Activated CD4-positive, alpha-beta memory T cell treated with anti-CD3 and anti-CD28 coated beads, Interleukin-2, amount 10 ng/mL, durations not matched to agents 7 days and 5 days (primary cell): ENCODE measurements at places on chromosomes 4 and X.

GRCh38 chrX:153333266-153333665 is 687 bp upstream of the ZNF275 start:
- DNase-seq: no peak

- DNase-seq: no peak
Measured at GRCh38 chrX:108537005-108537404, 97.4 kb downstream of the COL4A5 start.

DNA sequence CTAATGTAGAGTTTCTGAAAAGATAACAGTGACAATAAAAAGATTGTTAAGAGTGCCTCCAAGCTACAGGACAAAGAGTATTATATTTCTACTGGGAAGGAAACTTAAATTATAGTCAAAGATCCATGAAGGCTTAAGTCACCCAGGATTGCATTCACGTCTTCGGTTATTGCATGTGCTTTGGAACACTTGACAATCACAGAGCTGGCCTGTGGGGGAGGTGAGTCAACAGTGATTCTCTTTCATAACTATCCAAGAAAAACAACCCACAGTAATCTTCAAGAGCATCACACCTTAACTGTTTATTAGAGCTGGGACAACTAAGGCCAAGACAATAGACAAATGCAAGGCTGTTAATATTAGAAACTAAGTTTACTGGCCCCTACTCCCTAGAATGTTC is 40.3 kb downstream of the PDGFC start:
- DNase-seq: no peak

DNA sequence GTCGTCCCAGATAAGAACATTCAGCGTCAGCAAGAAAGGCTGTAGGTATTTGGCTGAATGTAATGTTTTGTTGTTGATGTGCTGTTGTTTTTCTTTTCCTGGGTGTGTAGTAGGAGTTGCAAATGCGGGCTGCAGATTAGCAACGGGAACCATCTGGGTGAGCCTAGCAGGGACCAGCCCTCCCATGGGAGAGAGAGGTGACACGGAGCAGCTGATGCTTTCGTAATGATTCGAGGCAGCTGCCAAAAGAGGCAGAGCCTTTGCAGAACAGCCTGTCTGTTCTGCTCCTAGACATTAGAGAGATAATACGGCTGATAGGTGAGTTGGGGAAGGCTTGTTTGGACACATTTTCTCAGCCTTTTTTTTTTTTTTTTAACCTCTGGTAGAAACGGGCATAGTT is 25.3 kb downstream of the ARSF start:
- DNase-seq: no peak

- DNase-seq: no peak
Measured at GRCh38 chrX:1380672-1381233, 11.2 kb downstream of the SLC25A6 start.

DNA sequence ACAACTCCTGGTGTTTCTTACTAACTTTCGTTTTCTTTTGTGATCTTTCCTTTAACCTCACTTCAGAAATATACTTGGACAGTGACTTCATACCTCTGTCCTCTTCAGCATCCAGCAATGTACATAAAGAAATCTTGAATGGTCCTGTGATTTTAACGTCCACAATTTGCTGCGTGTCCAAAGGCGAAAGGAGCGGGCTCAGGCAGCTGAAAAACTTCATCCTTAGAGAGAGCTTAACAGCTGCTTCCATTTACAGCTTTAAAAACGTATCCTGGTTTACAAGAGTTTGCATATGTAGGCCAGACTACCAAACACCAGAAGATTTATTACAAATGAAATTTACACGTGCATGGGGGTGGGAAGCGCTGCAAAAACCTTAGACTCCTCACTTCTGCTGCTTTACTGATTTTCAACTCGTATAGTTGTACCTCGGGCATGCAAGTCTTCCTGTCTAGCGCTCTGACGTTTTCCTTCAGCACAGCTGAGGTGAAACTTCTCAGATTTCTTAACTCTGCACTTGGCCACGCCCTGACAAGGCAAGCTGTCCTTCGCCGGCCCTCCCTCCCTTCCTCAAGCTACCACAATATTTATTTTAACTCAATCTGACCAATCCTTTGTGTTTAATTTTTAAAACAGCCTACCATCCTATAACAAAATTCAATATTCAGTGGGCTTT is 406.4 kb downstream of the FAM47A start:
- DNase-seq: no peak

GRCh38 chrX:3428792-3429191 is 82.3 kb upstream of the MXRA5 start:
- no peak for DNase-seq

- DNase-seq: no peak
Measured at GRCh38 chr4:128590773-128591172, 218.7 kb upstream of the JADE1 start.

- no peak for DNase-seq
Measured at GRCh38 chrX:11867610-11868345, 109.7 kb downstream of the MSL3 start.

DNA sequence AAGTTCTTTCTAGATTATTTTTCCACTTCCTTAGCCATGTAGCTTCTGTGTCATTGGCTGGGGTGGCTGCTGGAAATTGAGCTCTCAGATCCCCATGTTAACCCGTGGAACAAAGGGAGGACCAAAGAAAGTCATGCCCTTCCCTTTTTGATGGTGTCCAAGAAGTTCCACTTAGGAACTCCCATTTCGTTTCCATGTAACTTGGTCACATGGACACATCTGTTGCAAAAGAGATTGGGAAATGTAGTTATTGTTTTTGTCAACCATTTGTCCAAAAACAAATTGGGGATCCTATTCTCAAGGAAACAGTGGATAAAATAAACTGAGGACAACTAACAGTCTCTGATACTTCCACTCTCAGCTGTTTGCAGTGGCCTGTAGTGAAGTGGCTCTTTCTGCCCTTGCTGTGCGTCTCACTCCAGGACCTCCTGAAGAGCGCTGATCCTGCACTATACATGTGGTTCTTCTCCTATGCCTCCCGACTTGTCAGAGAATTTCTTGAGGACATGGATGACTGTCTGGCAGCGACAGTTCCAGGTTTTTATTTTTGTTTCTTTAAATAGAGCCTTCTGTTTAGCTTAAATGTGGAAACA is 125.3 kb upstream of the LNX1 start:
- DNase-seq: no peak

GRCh38 chr4:7647186-7647585 is 212.5 kb upstream of the PSAPL1 start:
- no peak for DNase-seq

DNA sequence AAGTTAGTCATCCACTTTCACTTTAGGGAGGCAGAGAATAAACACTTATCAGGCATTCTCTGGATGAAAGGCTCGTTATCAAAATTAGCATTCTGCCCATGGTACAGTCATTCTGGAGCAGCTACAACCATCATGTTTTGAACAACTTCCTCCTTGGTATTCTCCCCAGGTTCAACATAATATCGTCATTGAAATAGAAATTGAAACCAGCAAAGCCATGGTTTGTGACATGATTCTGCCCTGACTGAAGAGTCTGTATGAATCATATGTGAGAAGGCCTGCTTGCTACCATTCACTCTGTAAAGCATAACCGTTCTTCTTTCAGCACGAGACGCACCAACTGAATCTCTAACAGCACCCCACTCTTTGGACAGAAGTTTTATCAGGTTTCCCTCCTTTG is 127.5 kb upstream of the RADX start:
- DNase-seq: peak; percentile 20

DNA sequence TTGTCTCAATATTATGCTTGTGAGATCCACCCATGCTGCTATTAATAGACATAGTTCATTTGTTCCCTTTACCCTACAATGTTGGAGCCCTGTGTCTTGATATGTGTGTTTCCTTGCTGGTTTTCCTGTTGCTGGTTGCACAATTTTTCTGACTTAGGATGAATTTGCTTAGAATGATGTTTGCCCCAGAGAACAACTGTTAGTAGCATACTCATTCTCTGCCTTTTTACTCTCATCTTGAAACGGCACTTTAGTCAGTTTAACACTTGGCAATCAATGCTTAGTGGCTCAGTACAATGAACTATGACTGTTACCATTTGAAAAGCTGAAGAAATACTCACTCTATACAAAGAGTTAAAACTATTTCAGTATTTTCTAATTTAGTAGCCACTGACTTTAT is 158.8 kb upstream of the NDST4 start:
- no peak for DNase-seq

GRCh38 chr4:7989654-7990053 is 50.0 kb upstream of the AFAP1 start:
- DNase-seq: no peak

GRCh38 chrX:64195862-64196261 is 9.6 kb downstream of the AMER1 start:
- DNase-seq: no peak

DNA sequence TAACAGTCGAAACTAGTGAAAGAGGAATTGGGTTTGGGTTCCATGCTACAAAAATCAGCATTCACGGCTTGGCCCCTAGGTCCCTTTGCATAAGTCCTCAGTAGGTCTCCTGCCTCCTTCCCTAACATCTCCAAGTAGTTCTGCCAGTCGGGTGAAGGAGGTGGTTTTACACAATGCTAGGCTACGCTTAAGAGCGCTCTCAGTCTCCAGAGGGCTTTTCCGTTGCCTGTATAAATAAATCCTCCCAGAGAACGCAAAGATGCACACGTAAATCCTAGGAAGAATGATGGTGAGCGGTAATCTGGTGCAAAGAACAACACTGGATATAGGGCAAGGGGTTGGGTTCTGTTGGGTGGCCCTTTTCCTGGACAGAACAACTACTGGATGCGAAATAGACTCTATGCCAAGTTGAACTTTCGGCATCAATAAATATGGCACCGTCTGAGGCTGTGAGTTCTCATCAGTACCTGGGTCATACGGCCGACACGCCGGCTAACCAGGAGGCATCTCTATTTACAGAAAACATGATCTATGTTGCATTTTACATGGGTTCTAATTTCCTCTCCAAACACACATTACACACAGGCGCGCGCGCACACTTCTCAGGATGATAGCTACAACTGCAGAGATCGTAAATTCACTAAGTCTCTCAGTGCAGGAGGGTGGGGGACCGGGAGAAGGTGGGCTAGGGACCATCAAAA is 1.3 kb downstream of the CAMK2D start:
- DNase-seq: peak; percentile 54

DNA sequence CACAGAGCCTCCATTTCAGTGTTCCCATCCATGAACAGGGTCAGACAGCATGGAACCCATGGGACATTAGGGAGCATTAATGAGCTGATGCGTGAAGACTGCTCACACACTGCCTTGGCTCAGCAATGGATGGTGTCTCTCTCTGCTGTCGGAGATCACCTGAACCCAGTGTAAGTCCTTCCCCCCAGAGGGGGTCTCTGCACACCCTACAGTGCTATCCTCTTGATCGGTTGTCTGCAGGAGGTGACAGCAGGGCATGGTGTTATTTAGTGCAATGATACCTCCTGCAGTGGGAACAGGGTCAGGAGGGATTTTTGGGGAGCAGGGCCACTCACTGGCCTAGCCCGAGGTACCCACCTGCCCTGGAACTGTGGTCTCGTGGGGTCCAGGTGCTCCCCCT is 25.6 kb downstream of the APELA start:
- DNase-seq: no peak

GRCh38 chrX:136667446-136668168 is 19.6 kb downstream of the CD40LG start:
- DNase-seq: peak; percentile 57

- no peak for DNase-seq
Measured at GRCh38 chr4:118680808-118681207, 4.4 kb upstream of the METTL14 start.

- DNase-seq: no peak
Measured at GRCh38 chr4:151468715-151469696, 60.0 kb downstream of the FHIP1A start.

DNA sequence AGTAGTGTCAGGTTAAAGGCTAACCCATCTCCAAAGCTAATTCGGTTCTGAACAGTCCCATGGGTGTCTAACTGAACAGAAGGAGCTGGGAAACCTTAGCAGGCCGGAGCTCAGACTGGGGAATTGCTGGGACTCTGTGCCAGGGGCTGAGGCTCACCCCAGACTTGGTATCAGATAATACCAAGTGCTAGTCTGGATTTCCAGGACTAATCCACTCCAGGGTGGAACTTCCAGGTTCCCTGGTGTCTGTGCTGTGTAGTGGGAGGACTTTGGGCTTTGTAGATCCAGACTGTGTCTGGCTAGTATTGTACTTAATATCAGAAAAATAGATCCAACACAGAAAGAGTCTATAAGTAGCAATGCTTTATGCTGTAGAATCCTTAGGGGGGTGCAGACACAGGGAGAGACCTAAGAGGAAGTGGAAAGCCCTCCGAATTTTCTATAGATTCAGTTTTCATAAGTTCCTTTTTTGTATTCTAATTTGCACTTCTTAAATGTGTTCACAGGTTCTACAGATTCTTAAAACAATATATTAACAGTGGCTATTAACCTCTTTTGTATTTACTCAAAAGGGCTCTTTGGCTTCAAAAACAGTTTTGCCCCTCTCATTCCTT is 4.1 kb downstream of the ZNF827 start:
- DNase-seq: no peak

DNA sequence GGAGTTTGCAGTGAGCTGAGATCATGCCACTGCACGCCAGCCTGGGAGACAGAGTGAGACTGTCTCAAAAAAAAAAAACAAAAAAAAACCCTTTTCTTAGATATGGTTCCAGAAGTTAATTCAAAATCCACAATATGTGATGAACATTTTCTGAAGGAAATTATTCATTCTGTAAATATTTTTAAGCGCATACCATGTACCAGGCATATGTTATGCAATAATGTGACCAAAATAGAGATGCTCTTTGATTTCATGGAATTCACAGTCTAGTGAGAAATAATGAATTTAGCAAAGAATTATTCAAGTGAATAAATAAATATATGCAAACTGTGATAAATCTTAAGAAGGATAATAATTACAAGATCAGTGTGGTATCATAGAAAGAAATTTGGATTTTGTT is 174.7 kb downstream of the GC start:
- no peak for DNase-seq

- no peak for DNase-seq
Measured at GRCh38 chr4:53195815-53196661, 169.8 kb downstream of the SCFD2 start.

DNA sequence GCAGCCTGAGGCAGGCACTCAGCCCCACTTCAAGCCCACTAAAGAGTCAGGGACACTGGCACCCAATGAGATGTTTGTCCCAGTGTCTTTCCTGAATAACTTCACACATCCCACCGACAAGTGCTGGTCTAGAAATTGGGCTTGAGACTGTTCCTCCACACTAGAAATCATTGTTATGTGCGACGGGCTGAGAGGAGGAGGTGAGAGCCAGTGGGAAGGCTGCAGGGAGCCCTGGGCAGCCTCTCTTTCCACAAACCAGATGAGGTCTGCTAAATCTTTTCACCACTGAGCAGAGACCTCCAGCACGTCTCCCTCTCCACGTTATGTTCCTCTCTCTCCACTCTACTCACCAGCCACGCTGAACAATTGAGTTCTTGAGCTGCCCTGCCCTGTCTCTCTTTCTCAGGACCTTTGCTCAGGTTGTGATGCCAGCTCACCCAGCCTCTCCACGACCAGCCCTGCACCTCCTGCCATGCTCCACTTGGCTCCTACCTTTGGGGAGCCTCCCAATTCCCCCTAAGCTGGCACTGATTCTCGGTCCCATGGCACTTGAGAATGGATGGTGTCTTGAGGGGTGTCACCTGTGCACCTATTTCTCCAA is 8.4 kb downstream of the SCD5 start:
- DNase-seq: no peak
